CD4-positive, alpha-beta T cell treated with Interleukin-15 for 4 hours (primary cell): ENCODE measurements at places on chromosomes 11 and 22.
A peak's percentile ranks its signal among the peaks of the same experiment; 100 is the strongest.

DNA sequence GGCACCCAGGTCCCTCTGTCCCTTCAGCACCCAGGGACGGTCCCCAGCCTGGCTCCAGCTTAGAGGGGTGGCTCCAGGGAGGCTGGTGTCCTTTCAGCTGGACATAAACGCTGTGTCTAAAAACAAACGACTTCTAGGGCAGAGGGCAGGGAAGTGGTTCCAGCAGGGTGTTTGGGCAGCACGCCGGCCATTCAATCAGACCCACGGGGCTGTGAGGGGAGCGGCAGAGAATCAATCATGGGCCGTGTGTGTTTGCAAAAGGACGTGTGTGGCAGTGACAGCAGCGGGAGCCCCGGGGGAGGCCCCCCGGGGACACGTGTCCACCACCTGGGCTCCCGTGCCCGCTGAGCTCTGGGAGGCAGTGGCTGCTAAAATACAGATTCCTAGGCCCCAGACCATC lies 127.7 kb downstream of the MN1 start:
- DNase-seq, result no peak

DNA sequence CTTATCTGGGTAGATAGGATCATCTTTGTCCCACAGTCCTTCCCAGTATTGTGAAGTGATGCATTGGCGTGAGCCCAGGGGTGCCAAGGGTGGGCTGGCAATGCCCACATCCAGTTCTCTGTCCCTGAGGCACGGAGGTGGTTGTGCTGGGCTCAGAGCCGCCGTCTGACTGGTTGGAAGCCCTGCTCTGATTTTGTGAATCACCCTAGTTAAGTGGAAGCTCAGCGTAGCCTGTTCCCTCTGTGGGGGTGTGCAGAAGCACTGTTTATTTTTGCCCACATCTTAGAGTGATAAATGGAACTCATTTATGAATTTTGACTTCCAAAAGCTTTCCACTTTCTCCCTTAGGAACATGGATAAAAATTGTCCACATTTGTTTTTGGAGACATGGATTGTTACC lies 13.6 kb downstream of the BCR start:
- DNase-seq, result no peak

GRCh38 chr11:33509632-33510031 lies 191.0 kb downstream of the C11orf91 start:
- no peak for DNase-seq

DNA sequence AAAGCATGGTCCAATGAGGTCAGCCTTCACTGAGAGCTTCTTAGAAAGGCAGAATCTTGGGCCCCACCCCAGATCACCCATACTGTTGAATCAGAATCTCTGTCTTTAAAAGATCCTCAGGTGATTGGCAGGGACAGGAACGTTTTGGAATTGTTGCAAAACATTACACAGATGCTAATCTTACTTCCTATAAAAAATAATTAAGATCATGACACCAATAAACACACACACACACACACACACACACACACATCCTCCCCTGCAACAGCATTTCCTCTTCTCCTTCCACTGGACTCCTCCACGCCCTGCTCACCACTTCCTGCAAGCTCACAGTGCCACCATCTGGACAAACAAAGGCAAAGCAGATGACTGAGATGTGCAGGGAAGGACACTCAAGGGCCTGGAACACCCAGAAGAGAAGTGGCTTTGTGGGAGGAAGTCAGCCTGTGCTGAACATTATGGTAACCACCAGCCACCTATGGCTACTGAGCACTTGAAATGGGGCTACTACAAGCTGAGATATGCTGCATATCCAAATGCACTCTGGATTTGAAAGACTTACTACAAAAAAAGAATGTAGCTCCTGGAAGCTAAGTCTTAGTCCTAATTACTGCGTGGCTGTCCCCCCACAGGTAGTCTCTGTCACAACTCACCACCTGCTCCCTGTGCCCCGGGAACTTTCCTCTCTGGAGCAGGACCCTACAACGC lies 65.6 kb downstream of the BTG4 start:
- DNase-seq, result peak; percentile 85

DNA sequence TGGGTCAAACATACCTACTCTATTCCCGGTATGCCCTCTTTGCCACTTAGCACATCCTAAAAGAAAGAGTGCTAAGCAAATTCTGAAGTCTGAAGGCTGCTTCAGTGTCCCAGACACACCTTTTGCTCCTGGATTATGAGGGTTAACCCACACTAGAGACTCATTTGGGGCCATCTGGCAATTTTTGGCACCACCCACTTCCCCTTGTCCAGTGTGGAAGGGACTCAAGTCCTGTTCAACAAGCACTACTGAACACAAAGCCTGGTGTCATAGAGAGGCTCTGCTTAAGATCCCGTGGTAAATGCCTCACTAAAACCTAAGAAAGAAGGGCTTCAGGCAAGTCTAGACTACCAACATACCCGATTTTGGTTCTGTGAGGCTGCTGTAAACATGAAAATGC lies 85.8 kb downstream of the SERGEF start:
- no peak for DNase-seq

GRCh38 chr22:40441761-40442390 lies 71.5 kb downstream of the SGSM3 start:
- DNase-seq, result no peak

DNA sequence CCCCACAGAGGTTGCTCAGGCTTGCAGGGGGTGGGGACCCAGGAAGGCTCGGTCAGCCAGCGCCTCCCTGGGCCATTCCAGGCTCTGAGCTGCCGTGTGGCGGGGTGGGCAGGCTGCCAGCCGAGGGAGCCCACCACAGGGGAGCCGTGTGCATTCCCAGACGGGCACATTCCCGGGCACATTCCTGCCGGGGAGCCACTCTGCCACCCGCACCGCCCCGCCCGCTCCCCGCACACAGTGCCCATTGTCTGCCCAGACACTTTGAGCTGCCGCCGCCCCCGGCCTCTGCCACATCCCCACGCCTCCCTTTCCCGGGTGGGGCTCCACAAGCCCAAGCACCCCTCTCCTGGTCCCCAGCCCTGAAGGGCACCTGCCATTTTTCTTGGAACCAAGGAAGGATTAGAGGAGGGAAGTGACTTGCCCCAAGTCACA lies 27.4 kb downstream of the RPL3 start:
- no peak for DNase-seq

- no peak for DNase-seq
These were observed 109.4 kb downstream of the MORC2 start for GRCh38 chr22:30858976-30859713.

DNA sequence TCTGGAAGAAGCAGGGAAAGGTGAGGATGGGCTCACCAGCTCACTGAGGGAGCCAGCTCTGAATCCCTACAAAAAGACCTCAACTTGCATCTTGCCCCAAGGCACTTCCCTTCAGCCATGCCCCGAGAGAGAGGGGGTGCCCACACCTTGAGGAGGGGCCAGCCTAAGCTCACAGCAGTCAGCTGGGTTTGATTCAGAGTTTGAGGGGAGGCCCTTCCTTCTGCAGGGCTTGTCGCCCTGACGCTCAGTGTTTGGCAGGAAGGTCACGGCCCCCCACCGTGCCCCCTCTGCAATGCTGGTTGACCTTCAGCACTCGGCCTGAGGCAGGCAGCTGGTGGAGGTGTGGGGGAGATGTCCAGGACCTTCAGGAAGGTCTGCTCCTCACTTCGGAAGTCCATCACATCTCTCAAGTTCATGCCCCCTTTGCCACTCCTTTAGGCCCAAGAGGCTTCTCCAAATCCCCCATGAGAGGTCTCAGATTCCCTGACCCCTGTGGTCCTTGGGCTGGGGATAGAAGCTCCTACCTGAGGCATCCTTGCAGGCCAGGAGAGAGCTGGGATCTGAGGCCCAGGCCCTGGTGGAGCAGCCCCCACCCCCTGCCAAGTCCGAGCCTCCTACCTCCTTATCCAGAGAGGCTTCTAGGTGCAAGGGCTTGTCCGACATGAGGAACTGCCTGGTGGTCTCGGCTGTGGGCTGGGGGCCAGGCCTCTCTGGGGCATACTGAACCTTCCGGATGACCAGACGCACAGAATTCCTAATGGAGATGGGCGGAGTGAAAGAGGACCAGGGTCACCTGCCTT lies 37.6 kb downstream of the TPBGL start:
- no peak for DNase-seq

DNA sequence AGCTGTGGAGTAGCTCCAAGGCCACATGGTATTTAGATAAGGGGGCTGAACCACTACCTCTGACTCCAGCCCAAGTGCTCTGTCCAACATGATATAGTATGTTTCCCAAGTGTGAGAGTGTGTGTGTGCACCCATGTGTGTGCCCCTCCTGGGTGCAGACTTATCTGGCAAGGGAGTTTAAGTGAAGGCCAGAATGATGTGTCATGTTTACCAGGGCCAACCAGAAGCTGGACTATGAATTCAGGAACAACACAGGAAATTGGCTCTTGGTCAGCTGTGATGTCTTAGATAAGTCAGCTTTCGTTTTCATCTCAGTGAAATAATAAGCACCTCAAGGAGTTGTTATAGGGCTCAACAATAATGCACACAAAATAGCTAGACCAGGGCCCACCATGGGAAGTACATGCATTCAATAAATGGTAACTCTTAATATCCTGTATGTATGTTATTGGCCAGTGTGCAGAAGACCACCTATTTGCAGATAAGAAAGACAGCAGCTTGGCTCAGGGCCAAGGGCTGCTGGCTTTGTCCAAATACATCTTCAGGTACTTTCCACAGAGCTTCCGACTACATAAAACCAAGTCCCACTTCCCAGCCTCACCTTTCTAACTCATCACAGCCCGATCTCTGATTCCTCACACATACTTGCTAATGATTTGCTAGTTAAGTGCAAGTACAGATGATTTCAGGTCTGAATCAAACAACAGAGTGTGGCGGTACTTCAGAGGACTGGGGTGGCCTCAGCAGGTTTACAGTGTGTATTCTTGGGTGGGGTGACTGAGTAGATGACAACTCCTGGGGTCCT lies 120.9 kb downstream of the ME3 start:
- DNase-seq, result no peak

DNA sequence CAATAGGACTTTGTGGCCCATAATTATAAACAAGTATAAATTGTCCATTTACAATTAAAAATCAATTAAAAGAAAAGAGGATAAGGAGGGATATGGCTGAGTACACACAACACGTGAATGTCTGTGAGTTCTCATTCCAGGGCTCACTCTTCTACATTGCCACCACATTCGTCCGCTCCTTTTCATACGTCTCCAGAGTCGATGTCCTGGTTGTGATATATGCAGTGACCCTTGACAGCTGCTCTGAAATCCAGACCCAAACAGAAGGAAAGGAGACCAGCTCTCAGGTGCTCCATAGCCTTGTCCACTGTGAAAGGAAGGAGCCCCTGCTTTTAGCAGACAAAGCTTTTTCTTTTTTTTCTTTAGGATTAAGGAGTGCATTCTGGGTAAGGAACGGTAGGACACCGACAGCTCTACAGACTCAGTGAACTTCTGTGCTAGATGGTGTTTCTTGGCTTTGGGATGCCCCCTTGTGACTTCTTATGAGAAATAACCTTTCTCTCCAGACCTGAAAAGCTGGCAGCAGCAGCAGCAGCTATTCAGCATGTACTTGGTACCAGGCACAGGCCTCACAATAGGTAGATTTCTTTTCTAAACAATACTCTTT lies 19.7 kb upstream of the DNAJB13 start:
- no peak for DNase-seq

DNA sequence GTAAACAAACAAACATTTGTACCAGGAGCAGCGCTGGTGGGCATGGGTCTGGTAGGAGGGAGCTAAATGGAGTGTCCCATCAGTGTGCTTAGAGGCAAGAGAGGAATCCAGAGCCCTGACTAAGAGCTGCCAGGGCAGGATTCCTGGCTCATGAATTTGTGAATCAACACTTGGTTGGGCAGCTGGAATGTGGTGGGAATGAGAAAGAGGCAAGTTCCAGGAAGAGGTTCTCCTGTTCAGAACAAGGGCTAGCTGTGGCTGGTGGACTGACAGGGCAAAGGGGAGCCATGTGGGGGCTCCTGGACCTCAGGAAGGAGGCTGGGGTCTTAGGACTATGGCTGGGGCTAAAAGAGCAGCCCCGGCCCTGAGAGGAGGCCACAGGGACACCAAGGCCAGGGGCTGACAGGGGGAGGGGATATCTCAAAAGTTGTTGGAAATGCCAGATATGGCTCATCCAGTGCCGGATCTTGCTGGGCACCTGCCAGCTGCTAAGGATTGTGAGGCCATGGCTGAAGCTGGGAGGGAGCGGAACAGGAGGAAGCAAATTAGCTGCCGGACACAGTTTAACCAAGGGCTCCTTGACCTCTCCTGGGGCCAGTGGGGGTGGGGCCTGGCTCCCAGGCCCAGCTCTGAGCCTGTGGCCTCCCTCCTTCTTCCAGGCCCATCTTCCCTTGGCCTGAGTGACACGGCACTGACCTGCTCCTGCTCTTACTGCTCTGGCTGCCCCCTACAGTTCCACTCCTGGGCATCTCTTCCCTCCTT lies 14.6 kb upstream of the P2RY6 start:
- no peak for DNase-seq

DNA sequence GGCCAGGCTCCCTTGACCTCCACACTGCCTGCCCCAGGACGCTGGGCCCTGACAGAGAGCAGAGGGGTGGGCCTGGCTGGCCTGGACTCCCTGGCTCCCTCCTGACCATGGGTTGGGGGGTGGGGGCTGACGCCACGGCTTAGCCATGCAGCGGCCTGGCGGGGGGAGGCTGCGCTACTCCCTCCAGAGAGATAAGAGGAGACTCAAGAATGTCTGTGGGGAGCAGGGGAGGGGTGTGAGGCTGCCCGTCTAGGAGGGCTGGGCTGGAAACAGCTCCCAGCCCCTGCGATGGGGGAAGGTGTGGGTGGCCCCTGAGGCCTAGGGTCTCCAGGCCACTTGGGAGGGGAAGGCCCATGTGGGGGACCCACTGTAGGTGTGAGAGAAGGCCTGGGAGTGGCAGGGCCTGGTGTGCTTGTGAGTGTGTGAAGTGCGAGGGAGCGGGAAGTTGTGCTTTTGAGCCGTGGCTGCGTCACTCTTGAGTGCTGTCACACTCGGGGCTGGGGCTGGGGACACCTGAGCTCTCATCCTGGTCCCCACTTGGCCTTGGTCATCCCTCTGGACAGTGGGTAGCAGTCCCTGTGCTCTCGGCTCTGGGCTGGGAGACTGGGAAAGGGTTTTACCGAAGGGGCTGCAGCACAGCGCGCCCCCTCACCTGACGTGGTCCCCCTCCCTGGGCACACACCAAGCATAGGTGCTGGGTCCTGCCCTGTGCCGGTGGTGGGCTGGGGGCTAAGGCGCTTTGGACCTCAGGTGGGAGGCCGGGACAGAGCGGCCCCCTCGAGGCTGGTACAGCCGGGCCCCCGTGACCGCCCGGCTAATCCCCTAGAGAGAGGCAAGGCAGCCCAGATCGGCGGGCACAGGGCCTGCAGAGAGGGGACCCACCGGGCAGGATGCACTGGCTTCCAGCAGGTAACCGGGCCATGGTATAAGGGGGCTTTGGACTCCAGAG lies 2.4 kb downstream of the MYRF start:
- DNase-seq, result no peak

- no peak for DNase-seq
These were observed 679.9 kb downstream of the OPCML start for GRCh38 chr11:132852361-132852760.

GRCh38 chr11:5196731-5197130 lies 3.8 kb downstream of the OR51V1 start:
- no peak for DNase-seq

GRCh38 chr22:30309951-30310741 lies 16.6 kb downstream of the TBC1D10A start:
- peak; percentile 41 for DNase-seq
